Neural progenitor cell (in vitro differentiated cells): ENCODE measurements at places on chromosomes 2 and 18.

DNA sequence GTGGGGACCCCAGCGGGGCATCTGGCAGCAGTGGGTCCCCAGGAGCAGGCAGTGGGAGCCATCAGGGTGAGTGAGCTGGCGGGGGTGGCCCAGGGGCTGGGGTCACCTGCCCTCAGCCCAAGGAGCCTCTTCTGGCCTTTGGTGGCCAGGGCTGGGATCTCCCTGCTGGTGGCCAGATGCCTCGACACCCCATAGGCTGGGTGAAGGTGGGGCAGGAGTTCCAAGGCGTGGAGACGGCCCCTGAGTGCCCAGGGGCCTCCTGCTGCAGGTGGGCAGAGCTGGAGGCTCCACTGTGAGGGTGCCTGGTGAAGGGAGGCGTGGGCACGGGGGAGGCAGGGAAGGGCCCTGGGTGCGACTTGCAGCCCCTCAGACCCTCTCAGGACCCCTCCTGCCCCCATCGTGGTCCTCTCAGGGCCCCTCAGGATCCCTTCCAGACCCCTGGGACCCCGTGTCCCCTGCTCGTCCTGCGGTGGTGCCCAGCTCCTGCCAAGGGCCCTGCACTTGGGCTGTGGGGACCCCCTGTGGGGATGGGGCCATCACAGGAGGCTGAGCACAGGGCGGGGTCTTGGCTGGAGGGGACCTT lies 5.0 kb upstream of the GPR35 start:
- no peak for DNase-seq

- no peak for DNase-seq
Observed at GRCh38 chr2:5070257-5070656, 621.9 kb upstream of the SOX11 start.

GRCh38 chr2:106972782-106973181 lies 86.8 kb upstream of the ST6GAL2 start:
- no peak for DNase-seq

DNA sequence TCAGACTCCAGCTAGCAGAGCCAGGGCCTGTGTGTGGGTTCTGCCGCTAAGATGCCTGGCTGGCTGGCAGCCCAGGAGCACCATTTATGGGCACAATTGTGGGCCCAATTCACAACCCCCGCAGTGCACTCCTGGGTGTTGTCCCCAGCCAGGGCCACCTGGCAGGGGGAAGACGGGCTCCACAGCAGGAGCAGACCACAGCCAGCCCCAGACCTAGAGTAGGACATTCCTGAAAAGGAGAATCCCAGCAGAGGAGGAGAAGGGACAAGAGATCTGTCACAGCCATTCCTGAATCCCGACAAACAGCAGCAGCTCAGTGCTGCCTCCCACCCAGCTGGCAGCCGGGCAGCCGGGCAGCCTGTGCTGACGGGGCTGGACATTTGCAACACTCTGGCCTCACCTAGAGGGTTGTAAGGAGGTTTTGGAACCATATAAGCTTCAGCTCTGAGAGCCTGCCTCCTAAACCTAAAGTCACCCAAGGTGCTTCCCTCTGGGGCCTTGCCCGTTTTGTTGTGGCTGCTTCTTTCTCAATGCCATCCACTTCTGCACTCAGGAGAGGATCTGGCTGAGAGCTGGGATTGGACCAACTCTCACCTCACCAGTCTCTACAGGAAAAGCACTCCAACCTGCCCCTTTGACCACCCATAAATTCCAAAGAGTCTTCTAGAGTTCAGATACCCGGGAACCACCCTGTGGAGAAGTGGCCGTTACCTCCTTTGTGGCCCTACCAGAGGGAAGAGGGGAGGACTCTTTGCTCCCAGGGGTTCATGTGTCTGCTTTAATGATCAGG lies 4.1 kb upstream of the TMEM177 start:
- peak; percentile 24 for DNase-seq

GRCh38 chr18:58581265-58581664 lies 47.6 kb downstream of the ALPK2 start:
- DNase-seq = no peak

GRCh38 chr18:8744656-8745055 lies 39.3 kb downstream of the MTCL1 start:
- DNase-seq = no peak

DNA sequence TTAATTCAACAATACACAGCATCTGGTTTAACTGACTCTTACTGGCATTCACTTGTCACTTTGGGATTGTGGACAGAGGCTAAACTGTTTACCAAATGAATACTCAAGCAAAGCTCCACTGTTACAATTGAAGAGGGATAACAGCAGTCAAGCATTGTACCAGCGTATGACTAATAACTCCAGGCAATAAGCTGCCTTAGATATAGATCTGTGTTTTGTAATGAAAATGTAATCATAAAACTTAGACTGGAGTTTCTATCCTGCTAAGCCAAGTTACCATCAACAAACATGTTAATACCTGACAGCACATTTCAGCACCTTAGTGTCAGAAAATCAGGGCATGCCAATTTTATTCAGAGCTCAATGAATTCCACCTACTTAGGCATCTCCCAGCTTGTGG lies 889.5 kb downstream of the EPHA4 start:
- no peak for DNase-seq

- no peak for DNase-seq
Observed at GRCh38 chr2:237473878-237474441, 13.1 kb upstream of the MLPH start.

DNA sequence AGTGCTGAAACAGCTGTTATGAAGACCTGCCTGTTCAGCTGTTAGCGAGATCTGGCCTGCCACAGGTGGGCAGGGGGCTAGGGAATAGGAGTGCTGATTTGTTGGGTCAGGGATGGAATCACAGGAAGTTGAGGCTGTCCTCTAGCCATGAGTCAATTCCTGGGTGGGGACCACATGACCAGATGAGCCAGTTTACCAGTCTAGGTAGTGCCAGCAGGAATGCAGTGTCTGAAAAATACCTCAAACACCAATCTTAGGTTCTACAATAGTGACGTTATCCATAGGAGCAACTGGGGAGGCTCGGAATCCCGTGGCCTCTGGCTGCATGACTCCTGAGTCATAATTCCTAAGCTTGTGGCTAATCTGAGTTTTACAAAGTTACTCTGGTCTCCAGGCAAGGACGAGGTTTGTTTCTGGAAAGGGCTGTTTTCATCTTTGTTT lies 44.9 kb downstream of the DYSF start:
- no peak for DNase-seq

DNA sequence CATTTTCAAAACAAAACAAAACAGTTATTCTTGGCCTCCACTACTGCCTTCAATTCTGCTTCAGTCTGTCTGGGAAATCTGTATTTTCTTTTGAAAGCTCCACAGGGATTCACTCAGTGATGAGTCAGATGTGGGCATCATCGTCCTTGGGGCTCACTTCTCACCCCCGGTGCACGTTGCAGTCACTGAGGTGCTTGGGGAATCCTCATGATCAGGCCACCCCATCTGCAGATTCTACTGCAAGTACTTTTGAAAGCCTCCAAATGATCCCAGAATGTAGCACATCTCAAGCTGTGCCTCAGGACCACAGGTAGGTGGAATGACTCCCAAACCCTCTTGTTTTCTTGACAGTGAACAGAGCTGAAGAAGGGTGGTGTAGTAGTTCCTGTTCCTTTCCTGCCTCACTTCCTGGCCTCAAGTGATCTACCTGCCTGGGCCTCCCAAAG lies 34.3 kb downstream of the LPIN2 start:
- DNase-seq = no peak

- DNase-seq = no peak
Observed at GRCh38 chr18:77776104-77776503, 526.5 kb downstream of the GALR1 start.
